ENCODE measurements at places on chromosomes 11 and 22.

DNA sequence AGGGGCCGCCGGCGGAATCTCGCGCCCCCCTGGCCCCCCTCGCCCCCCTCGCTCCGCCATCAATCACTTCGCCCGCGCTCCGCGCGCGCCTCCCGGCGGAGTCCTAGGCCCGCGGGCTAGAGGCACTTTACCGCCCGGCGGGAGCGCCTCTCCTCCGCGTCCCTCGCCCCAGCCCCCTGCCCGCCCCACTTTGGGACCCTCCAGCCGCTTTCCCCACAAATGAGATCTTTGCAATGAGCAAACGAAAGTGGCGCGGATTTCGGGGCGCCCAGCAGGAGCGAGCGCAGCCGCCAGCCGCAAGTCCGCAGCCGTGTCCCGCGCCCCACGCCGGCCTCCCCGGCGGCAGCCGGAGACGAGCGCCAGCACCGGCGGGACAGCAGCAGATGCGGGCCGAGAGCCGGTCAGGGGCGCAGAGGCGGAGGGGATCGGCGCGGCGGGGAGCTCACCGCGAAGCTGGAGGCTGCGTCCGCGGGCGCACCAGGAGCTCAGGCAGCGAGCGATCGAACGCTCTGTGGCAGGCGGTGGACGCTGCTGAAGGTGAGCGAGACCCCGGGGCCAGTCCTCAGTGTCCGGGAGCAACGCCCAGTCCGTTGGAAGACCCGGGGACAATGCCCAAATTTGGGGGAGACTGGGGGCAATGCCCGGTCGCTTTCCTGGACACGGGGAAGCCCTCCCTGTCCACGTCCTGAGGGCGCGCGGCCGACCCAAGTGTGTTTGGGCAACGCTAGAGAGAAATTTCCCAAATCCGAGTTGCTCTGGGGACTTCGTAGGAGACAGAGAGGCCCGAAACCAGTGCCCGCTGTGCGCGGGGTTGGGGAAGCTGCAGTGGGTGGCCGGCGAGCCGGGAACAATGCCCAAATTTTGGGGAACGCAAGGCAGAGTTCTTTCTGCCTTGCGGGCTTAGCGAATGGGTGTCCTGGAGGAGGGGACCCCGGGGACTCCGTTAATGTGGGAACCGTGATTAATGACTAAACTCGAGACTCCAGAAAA is 1.5 kb upstream of the IGF2 start:
- no peak for DNase-seq
- H3K27ac ChIP-seq: no peak overlapping the region
- H3K4me1 ChIP-seq: no peaks in the 10 kb centered on the region

- no peaks in the 10 kb centered on the region for H3K27me3 ChIP-seq
- no peak overlapping the region for H3K27ac ChIP-seq
Observed at GRCh38 chr11:62504158-62504973, 42.2 kb downstream of the AHNAK start.

GRCh38 chr11:112195951-112196351 is 20.6 kb downstream of the BCO2 start:
- H3K27me3 ChIP-seq: no peaks in the 10 kb centered on the region
- H3K4me3 ChIP-seq: no peak overlapping the region
- H3K27ac ChIP-seq: no peak overlapping the region
- no peak for DNase-seq
- H3K36me3 ChIP-seq: no peaks in the 10 kb centered on the region

GRCh38 chr11:64222651-64223000 is 3.4 kb downstream of the TRPT1 start:
- DNase-seq: no peak
- no peak overlapping the region for H3K4me3 ChIP-seq
- H3K27ac ChIP-seq: no peak overlapping the region
- H3K36me3 ChIP-seq: peaks cover 5% of the 10 kb centered on the region
- H3K27me3 ChIP-seq: no peaks in the 10 kb centered on the region

- DNase-seq: no peak
- no peaks in the 10 kb centered on the region for H3K27me3 ChIP-seq
- no peaks in the 10 kb centered on the region for H3K36me3 ChIP-seq
- no peaks in the 10 kb centered on the region for H3K4me1 ChIP-seq
Observed at GRCh38 chr11:71395263-71395560, 53.0 kb downstream of the DHCR7 start.

GRCh38 chr11:69310934-69311766 is 17.2 kb downstream of the MYEOV start:
- no peak for DNase-seq
- H3K27me3 ChIP-seq: no peaks in the 10 kb centered on the region
- H3K36me3 ChIP-seq: no peaks in the 10 kb centered on the region
- H3K27ac ChIP-seq: no peak overlapping the region

GRCh38 chr22:38239101-38239761 is 33.6 kb downstream of the TMEM184B start:
- DNase-seq: no peak
- H3K27me3 ChIP-seq: no peaks in the 10 kb centered on the region
- no peak overlapping the region for H3K27ac ChIP-seq
- peaks cover 20% of the 10 kb centered on the region for H3K4me1 ChIP-seq
- H3K4me3 ChIP-seq: no peak overlapping the region

GRCh38 chr11:73797457-73797856 is 9.8 kb downstream of the MRPL48 start:
- no peak for DNase-seq
- no peak overlapping the region for H3K4me3 ChIP-seq
- no peak overlapping the region for H3K27ac ChIP-seq
- H3K27me3 ChIP-seq: no peaks in the 10 kb centered on the region
